ENCODE measurements at places on chromosomes 7 and 10. TPM values are rescaled to one million over a fixed set of nuclear protein-coding genes. Genes with fewer than 3 reads are reported as not detected.

The GPR15LG gene
- not detected for total RNA-seq

The FFAR4 gene
- total RNA-seq: not detected

The TMEM176A gene
- not detected for total RNA-seq

The TAS2R4 gene
- total RNA-seq: 0.61 TPM

The NEUROD6 gene
- total RNA-seq: not detected

The NPSR1 gene
- total RNA-seq: not detected

The ADCY1 gene
- total RNA-seq: 0.16 TPM

The SEMA3A gene
- total RNA-seq: not detected

The ANXA8L1 gene
- 196 TPM for total RNA-seq

The DPP6 gene
- total RNA-seq: not detected

The CDK1 gene
- total RNA-seq: 33.6 TPM

The GPR22 gene
- not detected for total RNA-seq

The CYP3A4 gene
- total RNA-seq: not detected

The PDE1C gene
- 6.7 TPM for total RNA-seq

The VGF gene
- 0.08 TPM for total RNA-seq

The TMEM225B gene
- 0.47 TPM for total RNA-seq

The TEX36 gene
- total RNA-seq: not detected

The HGF gene
- 0.04 TPM for total RNA-seq

The CNPY4 gene
- 11.2 TPM for total RNA-seq

The CALML3 gene
- 58.4 TPM for total RNA-seq

The SLIT1 gene
- not detected for total RNA-seq

The LDB3 gene
- total RNA-seq: not detected

The HOXA5 gene
- total RNA-seq: 0.70 TPM

The BAIAP2L1 gene
- total RNA-seq: 34.1 TPM

The STEAP1B gene
- total RNA-seq: 12.1 TPM

The SPACDR gene
- total RNA-seq: not detected

The PRR15 gene
- total RNA-seq: 6.3 TPM

The FAM25C gene
- not detected for total RNA-seq

The AMPH gene
- not detected for total RNA-seq

The ICA1 gene
- 2.4 TPM for total RNA-seq

The PLXNA4 gene
- total RNA-seq: under 0.01 TPM

The PPP1R3C gene
- total RNA-seq: 7.0 TPM

The NODAL gene
- 0.23 TPM for total RNA-seq

The MDFIC gene
- total RNA-seq: 9.7 TPM

The ZSWIM8 gene
- 33.7 TPM for total RNA-seq

The NUTM2E gene
- total RNA-seq: not detected

The SFXN4 gene
- total RNA-seq: 31.4 TPM

The ABCB1 gene
- not detected for total RNA-seq

The TMEM196 gene
- total RNA-seq: not detected

The PLEKHA1 gene
- total RNA-seq: 34.0 TPM

The LARP4B gene
- total RNA-seq: 33.3 TPM

The FGFR2 gene
- 14.7 TPM for total RNA-seq

The HEPACAM2 gene
- total RNA-seq: not detected

The SPAM1 gene
- total RNA-seq: not detected
